ENCODE measurements at places on chromosomes 11 and 22.

- DNase-seq: no peak
These were observed 62.5 kb downstream of the USP35 start for GRCh38 chr11:78251083-78251775.

- DNase-seq: no peak
These were observed at the start of gene CASP4 for GRCh38 chr11:104968355-104968855. Gene CASP4 (minus strand): TSS chr11:104968574. CDS start chr11:104968525, 49 bp downstream.

DNA sequence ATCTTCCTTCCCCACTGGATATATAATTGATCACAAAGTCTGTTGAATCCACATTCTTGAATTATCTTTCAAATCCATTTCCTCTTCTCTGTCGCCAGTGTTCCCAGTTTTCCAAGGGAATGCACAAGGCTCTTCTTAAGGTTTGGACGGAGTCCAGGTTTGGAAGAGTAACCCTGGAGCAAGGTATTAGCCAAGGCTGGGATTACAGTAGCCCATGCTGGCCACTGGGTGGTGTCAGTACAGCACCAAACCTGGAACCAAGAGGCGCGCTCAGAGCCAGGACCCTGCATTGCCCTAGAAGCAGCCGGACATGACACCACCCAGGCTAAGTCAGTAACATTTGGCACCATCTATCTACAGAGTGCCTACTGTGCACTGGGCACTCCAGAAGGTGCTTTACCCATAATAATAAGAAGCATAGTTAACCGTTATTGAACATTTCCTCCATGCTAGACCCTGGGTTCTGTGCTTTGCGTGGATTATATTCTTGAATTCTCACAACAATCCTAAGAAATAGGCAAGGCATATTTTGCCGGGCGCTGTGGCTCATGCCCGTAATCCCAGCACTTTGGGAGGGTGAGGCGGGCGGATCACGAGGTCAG, 48.0 kb upstream of the CLPB start:
- peak; percentile 56 for DNase-seq

DNA sequence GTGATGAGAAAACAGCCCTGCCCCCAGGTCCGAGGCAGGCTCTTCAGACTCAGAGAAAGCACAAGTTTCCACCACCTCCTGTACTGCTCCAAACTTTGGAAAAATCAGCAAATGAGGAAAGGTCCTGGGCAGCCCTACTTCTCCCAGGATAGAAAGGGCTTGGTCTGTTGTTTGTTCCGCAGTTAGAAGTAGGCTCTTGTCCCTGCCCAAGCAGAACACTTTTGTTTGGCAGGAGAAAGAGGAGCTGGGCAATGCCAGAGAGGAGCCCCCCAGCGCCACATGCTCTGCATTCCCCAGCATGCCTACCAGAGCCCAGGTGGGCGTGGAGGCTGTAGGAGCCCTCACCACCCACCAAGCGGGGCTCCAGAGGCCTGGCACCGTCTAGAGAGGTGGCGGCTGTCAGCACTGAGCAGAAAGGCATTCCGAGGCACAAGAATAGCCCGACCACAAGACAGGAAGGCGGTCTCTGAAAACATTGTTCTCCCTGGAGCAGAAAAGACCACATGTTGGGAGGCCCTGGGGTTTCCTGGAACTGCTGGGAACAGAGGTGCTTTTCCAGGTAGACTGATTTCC, 90.3 kb upstream of the CD82 start:
- no peak for DNase-seq

GRCh38 chr11:22763166-22763565, 66.4 kb downstream of the SVIP start:
- no peak for DNase-seq

- DNase-seq: no peak
These were observed 64.6 kb downstream of the AMOTL1 start for GRCh38 chr11:94832604-94833235.

GRCh38 chr22:36775586-36775963, 344 bp downstream of the IFT27 start:
- DNase-seq: peak; percentile 32

DNA sequence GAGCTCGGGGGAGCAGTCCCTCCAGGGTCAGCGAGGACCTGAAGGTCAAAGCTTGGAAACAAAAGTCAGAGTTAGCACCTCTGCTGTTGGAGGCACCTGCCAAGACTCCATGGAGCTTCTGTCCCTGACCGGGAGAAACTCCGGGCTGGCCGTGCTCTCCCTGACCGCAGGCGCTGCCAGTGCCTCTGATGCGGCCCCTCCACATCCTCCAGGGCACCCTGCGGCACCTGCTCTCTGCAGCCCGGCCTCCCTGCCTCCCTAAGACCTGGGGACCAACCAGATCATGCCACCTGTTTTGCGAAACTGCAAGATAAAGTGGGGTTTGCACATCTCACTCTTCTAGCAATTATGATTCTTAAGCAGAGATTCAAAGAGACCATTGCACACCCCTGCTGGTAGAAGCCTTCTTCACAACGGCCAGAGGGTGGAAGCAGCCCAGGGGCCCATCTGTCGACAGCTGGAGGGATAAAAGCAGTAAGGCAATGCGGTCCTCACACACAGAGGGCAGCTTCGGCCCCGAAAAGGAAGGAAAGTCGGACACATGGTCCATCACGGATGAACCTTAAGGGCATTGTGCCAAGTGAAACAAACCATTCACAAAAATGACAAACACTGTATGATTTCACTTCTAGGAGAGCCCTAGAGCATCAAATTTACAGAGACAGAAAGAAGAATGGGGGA, 477.1 kb downstream of the BRD1 start:
- DNase-seq: no peak

GRCh38 chr22:37204045-37204655, 8.1 kb downstream of the SSTR3 start:
- DNase-seq: no peak

GRCh38 chr11:27095059-27095458, 54.4 kb downstream of the BBOX1 start:
- no peak for DNase-seq

- DNase-seq: no peak
These were observed 61.8 kb upstream of the POU2AF2 start for GRCh38 chr11:111183706-111184105.

GRCh38 chr22:22906907-22907550, 19.4 kb downstream of the IGLL5 start:
- no peak for DNase-seq

- no peak for DNase-seq
These were observed at the start of gene MAJIN for GRCh38 chr11:64971421-64972233. Gene MAJIN (minus strand): TSS chr11:64972108. CDS start chr11:64959405, 12,703 bp downstream.
